CD4-positive, alpha-beta T cell treated with Interferon alpha-2 for 1 hour (primary cell): ENCODE measurements at places on chromosomes 1 and 21.
A peak's percentile ranks its signal among the peaks of the same experiment; 100 is the strongest.

- peak; percentile 48 for DNase-seq
Measured at GRCh38 chr1:94463765-94464330, 45.7 kb downstream of the ABCD3 start.

DNA sequence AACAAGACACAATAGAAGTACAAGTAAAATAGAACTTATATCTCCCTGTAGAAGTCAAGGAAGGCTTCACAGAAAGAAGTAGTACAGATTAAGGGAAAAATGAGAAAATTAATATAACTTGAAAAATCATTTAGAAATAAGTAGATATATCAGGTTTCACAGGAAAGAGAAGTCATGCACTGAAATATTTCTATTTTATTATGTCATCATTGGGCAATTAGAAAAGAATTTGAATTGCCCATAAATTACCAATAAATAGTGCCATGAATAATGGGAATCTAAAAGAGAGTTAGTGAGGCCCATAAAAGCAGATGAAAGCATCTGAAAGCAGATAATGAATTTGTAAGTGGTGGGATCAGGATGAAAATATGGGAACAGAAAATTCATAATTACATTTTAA is 1597.8 kb downstream of the PLA2G4A start:
- no peak for DNase-seq

DNA sequence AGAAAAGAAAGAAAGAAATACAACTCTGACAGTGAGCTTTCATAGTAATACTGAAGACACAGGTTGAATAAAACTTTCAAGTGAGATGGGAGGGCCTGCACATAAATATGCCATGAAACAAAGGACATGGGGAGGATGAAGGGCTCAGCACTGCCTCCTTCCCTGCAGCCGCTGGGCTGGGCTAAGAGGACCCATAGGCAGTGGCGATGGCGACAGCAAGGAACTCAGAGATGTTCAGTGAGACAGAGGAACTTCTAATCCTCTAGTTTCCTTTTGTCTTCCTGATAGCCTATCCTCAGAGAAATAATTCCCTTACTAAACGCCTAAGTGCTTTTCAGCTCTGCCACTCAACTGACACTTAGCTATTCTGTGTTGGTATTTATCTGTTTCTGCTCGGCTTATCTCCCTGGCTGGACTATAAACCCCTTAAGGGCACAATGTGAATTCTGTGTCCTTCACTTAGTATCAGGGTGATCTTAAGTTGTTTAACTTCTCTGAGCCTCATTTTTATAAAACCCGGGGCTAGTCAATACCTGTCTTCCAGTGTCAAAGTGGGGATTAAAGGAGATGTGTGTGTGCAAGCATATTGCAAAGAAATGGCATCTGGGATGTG is 24.4 kb upstream of the IER5 start:
- DNase-seq: no peak

DNA sequence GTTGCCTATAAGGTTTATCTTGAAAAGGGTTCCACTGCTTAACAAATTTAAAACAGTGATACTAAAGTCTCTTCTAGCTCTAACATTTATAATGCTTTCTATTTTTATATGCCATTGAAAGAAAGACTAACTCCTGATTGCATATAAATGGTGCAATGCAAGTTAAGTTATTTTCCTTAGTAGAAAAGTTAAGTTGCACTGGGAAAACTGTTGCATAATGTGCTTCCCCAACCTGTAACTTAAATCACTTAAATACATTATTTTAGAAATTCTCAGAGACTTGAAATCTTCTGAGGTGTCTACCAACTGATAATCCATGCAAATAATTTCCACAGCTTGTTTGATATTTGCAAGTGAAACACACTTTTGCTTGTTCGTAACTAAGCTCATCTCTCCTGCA is 175.0 kb upstream of the HMCN1 start:
- no peak for DNase-seq

DNA sequence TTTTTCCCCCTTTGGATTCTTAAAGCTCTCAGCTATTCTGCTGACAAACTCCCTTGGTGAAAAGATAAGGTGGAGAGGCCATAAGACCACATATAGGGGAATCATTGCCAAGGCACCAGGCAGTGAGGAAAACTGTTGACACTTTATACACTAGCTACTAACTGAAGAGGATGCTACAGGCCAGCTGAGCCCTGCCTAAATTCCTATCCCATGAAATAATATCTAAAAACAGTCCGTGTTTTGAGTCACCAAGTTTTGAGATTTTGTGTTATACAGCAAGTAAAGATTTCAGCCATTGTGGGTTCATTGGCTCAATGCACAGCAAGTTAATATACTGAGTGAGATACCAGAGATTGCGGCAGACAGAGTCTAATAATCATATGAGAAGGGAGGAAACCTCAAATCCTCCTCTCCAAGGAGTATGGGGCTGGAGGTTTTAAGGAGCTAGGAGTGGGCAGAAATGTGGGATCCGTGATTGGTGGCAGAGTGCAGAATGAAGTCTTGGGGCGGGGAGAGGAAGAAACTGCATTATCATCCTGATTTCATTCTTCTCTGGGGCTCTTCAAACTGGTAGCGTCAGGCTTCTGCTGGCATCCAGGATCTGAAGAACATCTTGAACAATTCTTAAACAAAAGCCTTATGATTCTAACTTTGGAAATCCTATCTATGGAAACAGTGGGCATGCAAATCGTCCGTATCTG is 9.2 kb downstream of the CLDN8 start:
- no peak for DNase-seq

DNA sequence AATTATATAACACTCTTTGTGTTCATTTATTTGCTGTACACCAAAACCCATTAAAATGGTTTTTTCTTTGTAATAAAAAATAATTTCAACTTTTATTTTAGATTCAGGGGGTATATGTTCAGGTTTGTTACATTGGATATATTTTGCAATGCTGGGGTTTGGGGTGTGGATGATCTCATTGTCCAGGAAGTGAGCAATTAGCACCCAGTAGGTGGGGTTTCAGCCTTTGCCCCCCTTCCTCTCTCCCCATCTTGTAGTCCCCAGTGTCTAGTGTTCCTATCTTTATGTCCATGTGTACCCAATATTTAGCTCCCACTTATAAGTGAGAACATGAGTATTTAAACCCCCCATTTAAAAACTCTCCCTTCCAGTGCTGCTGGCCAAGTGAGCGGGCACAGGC is 184.6 kb downstream of the RHOU start:
- no peak for DNase-seq

- no peak for DNase-seq
Measured at GRCh38 chr1:6011161-6011945, 19.1 kb upstream of the NPHP4 start.

DNA sequence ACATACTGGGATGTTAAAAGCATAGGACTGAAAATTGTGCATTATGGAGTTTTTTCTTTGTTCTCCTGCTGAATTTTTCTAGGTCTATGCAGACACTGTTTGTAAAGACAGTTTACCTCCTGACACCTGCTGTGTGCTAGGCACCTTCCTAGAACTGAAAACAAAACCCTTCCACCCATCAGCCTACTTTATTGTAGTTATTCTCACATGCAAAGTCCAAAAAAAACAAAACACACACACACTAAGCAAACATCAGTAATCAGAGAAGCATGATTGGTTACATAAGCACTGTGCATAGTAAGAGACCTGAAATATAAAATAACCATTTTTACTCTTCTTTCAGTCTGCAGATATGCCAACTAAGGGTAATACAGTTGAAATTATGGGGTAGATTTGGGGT is 195.1 kb downstream of the CRB1 start:
- no peak for DNase-seq

GRCh38 chr1:99763956-99764355 is 2.5 kb downstream of the FRRS1 start:
- no peak for DNase-seq

DNA sequence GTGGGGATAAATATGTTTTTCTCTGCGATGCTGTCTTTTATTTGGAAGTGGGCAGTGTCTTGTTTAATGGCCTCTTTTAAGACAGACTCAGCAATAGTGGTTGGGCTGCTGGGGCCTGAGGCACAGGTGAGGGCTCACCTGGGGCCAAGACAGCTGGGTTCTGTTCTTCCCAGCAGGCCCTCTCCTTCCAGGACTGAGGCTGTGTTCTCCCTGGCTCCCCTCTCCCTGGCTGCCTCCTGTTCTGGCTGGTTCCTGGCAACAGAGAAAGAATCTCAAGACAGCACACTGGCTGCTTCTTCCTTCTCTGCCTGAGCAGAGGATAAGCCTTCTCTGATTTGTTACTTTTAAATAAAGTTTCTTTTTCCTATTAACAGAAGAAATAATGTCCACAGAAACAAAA is 7.4 kb upstream of the GRHL3 start:
- no peak for DNase-seq

GRCh38 chr1:51569284-51570062 is 47.4 kb upstream of the OSBPL9 start:
- DNase-seq: peak; percentile 50
